Omental fat pad (tissue), 4 donors: ENCODE measurements at places on chromosomes 2 and 18.

GRCh38 chr18:55886886-55887285 lies 298.9 kb upstream of the TCF4 start:
- no peak for DNase-seq

DNA sequence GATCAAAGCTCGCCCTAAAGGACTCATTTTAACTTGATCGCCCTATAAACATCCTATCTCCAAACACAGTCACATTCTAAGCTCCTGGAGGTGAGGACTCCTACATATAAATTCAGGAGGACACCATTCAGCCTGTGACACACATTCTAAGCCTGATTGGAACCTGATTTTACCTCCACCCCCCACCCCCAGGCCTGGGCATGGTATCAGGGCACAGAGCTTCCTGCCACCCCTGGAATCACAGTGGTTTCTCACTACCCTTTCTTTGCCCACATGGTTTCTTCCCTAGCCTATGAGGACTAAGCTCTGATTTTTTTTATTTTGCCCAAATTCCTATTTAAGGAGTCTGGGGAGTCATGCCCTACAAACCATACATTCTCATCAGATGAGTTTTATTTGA lies 428.1 kb upstream of the ID2 start:
- DNase-seq = no peak

- no peak for DNase-seq
Measured at GRCh38 chr2:172978063-172978383, 97.6 kb upstream of the MAP3K20 start.

- no peak for DNase-seq
Measured at GRCh38 chr2:237217995-237218616, 132.4 kb downstream of the COPS8 start.

GRCh38 chr2:65678779-65679391 lies 246.5 kb upstream of the SPRED2 start:
- no peak for DNase-seq

- no peak for DNase-seq
Measured at GRCh38 chr2:120341977-120342376, 4.0 kb upstream of the INHBB start.

DNA sequence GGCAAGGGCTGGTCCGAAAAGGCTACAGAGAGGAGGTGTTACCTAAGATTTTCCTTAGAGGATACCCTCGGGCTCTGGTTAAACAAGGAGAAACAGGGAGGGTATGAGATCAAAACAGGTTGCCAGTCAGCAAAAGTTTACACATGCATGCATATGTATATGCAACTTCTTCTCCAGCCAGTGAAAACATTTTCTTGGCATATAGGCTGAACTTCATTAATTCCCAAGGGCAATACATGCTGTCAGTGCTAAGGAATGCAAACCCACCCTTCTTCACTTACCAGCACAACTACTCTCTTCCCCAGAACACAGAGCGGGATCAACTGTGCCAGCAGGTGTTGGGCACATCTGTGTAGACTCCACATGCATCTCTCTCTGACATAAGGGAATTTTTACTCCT lies 176.0 kb downstream of the GFPT1 start:
- DNase-seq = no peak

DNA sequence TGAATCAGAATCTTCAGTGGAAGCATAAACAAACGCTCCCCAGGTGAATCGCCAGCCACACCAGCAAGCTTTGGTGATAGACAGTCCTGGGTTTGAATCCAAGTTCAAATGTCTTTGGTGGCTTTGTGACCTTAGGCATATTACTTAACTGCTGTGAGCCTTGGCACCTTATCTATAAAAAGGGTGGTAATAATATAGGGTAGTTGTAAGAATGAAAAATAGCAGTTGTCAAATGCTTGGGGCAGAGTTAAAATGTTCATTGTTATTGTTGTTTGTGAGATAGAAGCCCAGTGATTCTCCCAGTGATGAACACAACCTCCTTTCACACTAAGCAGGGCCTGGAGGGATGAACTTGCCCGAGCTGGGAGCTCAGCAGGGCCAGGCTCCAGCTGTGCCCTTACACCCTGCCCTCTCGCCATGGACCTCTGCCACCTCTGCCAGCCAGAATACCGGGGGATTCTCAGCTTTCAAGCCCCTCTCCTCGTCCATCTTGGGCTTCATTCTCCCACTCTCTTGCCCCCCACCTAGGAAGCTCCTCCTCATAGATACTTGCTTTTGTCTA lies 6.1 kb upstream of the TMBIM1 start:
- no peak for DNase-seq

- DNase-seq = no peak
Measured at GRCh38 chr2:138994502-138994901, 214.3 kb upstream of the NXPH2 start.

- no peak for DNase-seq
Measured at GRCh38 chr2:38722271-38723061, 28.7 kb downstream of the SRSF7 start.

- no peak for DNase-seq
Measured at GRCh38 chr2:112121682-112122254, 16.4 kb upstream of the FBLN7 start.

DNA sequence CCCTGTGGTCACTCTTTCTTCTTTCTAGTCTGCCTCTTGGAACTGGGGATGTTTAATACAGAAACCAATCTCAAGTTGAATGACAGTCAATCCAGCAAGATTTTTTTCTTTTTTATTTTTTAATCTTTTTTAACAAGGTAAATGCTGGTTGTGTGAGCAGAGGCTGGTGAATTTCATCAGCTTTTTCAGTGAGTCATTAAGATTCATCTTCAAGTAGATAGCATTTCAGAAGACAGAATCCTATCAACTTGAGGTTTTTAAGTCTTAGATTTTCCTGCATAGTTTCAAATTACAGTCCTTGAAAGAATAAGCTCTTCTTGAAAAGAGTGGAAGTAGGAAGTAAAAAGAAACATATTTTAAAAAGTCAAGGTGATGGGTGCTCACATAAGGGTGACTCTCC lies 12.4 kb downstream of the SLC8A1 start:
- no peak for DNase-seq

DNA sequence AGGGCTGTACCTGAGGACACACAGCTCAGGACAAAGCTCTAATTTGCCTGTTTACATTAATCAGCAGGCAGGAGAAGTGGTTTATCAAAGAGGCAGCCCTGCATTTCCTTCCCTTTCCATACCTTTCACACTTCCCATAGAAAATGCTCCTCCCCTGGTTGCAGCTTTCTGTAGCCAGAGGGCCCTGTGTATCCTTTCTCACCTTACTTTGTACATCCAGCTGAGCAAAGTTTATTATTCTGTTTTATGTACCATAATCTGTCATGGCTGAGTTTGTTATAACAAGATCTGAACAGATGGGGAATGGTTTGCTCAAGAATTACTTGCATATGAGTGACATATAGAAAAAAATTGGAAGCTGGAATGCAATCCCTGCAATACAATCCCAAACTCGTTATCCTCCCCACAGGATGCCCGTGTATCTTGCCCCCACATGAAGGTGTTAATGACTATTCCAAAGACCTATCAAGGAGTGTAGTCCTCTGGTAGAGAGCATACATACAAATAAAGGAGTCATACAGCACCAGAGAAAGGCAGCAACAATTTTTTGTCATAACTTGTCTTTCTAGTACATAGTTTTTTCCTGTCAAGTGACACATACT lies 1025.8 kb upstream of the KLHL29 start:
- no peak for DNase-seq

- DNase-seq = no peak
Measured at GRCh38 chr2:68757081-68757480, 22.5 kb downstream of the ARHGAP25 start.

DNA sequence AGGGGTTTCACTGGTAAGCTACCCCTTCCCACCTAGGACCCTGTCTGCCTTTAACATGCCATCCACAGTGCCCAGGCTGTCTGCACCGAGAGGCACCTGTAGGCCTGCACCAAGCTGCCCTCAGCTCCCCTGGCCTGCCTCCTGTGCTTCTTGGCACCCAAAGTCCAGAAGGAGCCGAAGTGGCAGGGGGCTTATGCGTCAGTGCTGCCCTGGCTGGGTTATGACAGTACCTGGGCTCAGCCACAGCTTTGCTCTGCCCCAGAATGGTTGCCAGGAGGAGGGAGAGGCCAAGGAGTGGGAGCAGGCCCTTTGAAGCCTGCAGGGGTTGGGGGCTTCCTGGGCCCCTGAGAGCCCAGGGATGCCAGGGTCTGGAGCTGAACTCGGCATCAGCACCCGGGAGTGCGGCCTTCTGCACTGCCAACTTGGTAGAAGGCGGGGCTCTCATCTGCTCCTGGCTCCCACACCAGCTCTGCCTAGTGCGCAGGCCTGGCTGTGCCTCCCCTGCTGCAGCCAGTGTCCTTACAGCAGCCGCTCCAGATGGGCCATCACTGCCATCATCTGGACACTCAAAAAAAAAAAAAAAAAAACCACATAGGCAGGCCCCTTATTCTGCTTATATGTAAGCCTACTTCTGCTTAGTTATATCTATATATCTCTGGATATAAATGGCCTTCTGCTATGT lies 155.4 kb downstream of the THSD7B start:
- DNase-seq = no peak

DNA sequence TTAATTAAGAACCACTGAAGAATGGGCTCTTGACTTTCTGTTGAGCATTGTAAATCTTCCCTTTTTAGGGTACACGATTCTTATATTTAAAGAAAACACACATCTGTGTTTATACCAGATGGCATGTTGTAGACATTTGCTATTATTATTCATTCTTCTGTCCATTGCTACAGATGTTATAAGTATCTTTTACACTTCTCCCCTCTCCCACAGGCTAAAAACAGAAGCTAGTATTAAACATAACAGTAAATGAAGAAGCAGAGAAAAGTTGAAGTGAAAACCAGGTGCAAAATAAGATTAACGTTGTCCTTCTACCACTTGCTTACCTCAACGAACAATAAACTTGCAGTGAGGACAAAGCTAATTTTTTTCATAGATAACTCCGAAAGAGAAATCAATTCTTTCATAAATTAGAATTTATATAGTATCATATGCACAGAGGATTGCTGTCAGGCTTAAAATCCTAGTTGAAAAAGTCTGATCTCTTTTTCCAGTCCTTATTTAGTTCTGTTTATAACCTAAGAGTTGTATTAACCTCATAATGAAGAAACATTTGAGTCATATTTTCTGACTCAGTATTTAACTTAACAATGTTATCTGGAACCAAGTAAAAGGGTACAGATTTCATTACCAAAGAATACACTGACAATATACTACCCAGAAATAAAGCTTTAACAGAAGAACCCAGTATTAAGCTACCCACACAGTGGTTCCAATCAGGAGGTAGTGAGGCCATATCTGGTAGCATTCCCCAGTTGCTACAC lies 16.4 kb upstream of the ZNF385B start:
- DNase-seq = no peak

GRCh38 chr2:84458551-84459017 lies 496 bp downstream of the SUCLG1 start:
- no peak for DNase-seq

GRCh38 chr2:40455661-40456060 lies 3.8 kb upstream of the SLC8A1 start:
- no peak for DNase-seq

GRCh38 chr2:177262092-177262491 lies 2.4 kb downstream of the NFE2L2 start:
- DNase-seq = no peak

- DNase-seq = no peak
Measured at GRCh38 chr2:65504201-65504600, 71.8 kb upstream of the SPRED2 start.
